Glomerular endothelial cell (primary cell): ENCODE measurements at places on chromosomes 4 and X. TPM values are rescaled to one million over a fixed set of nuclear protein-coding genes. Genes with fewer than 3 reads are reported as not detected.

Gene ZNF630
- 2.0 TPM in 2 replicates for total RNA-seq

DNA sequence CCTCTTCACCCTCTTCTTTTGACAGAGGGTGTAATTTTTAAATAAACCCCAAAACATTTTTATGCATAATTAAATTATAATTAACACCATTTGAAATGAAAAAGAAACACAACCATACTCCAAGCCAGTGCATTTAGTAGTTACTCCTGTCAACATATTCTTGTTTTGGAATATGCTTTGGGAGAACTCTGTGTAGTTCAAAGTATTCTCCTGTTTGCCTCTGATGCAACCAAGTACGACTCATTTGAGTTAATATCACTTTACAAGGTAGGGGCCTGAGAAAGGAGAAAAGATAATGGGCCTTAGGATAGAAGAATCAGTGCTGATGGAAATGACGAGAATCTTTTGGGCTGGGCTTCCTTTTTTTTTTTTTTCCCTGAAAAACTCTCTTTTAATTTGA is 2.7 kb downstream of the PTPN13 start:
- DNase-seq: no peak

DNA sequence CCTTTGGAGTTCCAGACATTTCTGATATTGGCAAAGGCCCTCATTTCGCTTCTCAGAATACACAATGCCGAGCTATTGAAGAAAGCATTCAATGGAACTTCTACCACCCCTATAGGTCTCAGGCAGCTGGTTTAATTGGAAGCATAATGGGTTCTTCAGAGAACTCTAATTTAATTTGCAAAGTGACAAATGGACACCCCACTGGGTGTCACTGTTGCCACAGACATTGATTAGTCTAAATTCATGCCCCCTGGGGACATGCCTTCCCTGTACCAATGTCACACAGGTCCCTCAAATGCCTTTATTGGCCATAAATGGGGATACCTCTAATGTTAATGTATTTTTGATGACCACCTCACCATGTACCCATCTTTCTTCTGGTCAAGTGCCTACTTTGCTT is 22.9 kb upstream of the TMEM255A start:
- no peak for DNase-seq

GRCh38 chr4:112453321-112453720 is 62.7 kb downstream of the NEUROG2 start:
- no peak for DNase-seq

DNA sequence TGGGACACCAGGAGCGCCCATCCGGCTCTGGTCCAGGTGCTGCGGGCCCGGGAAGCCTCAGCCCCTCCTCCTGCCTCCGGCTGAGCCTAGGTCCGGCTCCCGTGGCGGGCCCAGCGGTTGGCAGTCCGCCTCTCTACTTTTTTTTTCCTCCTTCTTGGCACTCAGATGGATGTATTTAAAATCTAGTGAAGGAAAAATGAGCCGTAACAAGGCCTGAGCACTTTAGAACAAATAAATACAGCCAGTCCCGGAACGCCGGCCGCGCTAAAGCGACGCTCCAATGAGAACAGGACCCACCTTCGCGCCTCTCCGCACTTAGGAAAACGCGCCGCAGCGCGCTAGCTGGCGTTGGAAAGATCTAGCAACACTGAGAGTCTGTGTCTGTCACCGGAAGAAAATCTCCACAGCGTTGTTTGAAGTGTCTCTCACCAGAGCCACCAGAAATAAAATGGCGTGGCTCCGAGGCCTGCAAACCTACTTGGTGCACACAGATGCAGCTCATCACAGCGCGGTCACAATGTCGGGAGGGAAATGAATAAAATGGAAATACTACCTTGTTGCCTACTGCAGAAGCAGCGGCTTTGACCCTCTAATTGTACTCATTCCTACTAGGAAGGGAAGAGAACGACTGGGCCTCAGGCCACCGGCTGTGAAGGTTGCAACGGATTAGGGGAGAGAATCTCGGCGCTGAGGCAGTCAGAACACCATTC is 4.7 kb downstream of the NEUROG2 start:
- no peak for DNase-seq

DNA sequence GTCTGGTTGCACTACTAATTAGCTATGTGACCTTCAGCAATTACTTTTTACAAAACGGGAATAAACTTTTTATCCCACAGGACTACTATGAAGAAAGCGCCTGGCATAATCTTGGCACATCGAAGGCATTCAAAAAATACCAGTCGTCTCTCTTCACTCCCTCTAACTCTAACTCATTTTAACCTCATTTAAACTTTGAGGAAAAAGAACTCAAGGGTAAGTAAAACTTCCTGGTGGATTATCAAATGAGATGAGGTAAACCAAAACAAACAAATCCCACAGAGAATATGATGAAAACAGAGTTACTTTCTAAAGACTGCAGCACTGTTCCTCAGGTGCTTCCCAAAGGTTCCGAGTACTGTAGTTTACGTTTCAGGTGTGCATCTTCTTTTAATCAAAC is 66.9 kb downstream of the SH3RF1 start:
- no peak for DNase-seq
